ENCODE measurements at places on chromosomes 13 and 19.

- DNase-seq = no peak
Observed at GRCh38 chr19:44640518-44640917, 3.2 kb upstream of the PVR start.

DNA sequence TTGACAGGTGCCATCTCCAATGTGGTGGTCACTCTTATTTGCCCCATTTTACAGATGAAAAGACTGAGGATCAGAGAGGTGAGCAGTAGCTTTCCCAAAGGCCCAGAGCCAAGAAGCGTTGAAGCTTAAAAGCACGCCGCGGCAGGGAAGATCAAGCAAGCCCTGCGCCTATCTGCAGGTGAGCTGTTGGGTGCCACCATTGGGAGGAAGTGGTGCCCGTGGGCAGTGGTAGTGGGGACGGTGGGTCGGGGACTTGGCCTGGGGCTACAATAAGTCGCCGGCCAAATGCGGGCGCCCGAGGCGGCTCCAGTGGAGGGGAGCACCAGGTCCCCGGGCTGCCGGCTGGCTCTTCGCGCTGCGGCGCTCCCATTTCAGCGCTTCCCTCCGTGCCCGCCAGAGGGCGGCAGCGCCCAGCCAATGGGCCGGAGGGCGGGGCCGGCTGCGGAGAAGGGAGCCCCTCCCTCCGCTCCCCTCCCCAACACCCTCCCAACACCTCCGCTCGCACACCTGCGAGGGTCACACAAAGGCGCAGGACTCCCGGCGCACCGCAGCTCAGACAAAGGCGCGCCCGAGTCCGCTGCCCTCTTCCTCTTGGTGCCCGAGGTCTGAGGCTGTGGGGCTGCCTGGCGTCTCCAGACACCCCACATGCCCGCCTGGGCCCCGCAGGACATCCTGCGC lies 744 bp upstream of the POU2F2 start:
- DNase-seq = peak; percentile 81

DNA sequence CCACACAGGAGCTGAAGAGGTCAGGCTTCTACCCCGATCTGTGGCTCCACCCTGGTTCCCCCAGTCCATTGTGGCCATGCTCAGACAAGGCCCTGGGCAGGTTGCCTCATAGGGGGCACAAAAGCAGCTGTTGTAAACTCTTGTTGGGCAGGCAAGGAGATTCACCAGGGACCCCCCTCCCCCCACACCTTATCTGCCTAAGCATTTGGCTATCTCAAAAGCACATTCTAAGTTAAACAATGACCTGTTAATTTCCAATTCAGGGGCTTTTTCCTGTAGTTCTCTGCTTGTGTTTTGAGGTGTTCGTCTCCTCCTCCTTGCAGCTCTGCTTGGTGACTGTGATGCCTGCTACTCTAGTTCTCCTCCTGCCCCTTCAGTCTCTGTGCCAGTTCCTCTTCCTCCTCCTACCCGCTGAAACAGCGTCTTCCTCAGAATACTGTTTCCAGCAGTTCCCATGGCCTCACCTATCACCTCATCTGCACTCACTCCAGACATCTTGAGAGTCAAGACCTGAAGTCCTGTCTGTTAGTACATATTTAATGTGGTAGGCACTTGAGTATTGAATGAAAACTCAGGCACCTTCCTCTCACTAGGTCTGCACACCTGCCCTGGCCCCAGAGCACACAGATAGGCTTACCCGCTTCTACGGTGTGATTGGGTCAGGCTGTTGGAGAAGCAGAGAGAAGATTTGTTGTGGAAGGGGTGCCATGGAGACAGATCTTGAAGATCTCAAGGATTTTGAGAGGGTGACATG lies 31.7 kb downstream of the SPATA13 start:
- DNase-seq = no peak

DNA sequence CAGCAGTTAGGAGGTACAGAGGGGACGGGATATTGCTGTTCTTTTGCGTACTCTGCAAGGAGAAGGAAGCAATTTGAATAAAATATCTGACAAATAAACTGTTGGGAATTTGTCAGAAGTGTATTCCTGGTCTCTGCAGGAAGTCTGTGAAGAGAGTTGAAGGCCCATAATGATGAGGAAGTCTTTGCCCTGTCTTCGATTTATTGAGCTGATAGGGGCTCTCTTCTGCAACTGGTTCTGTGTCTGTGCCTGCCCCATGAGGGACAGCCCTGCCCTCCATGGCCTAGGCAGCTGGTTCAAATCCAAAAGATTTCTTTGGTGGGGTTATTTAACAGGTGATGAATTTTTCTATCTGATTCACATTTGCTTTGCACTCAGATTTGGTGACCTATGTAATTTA lies 339.7 kb upstream of the EDNRB start:
- DNase-seq = no peak

- DNase-seq = no peak
Observed at GRCh38 chr19:16861834-16862233, 27.0 kb upstream of the F2RL3 start.

DNA sequence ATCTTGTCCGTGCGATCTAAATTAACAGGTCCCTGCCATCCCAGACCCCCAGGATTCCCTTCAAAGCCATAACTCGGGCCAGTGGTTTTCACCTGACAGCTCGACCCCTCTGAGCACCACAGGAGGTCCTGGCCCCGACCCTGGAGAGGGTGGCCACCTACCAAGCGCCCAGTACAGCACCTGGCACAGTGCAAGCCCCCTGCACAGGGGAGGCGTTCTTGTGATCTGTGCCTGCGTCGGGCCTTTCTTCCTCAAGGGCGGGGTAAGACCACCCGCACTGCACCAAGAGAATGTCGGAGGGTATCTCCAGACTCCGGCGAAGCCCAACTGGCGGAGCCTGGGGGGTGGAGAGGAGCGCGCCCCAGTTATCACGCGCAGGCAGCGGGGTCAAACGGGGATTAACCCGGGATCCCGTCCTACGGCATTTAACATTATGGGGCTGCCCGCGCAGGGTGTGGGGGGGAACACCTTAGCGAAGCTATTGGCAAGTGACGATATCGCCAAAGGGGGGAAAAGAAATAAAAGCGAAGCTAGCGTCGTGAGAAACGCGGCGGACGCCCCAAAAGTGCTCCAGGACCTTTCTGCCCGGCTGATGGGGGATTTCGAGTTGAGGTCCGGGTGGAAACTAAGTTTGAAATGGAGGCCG lies 1.3 kb upstream of the HNRNPL start:
- no peak for DNase-seq

GRCh38 chr13:90557626-90558025 lies 789.9 kb upstream of the MIR17HG start:
- DNase-seq = no peak

GRCh38 chr19:46206176-46206575 lies 23.4 kb upstream of the IGFL1 start:
- no peak for DNase-seq

GRCh38 chr13:114025714-114026431 lies 52.0 kb upstream of the C13orf46 start:
- DNase-seq = no peak

GRCh38 chr19:5590865-5591154 lies 23.1 kb upstream of the TINCR start:
- DNase-seq = no peak

DNA sequence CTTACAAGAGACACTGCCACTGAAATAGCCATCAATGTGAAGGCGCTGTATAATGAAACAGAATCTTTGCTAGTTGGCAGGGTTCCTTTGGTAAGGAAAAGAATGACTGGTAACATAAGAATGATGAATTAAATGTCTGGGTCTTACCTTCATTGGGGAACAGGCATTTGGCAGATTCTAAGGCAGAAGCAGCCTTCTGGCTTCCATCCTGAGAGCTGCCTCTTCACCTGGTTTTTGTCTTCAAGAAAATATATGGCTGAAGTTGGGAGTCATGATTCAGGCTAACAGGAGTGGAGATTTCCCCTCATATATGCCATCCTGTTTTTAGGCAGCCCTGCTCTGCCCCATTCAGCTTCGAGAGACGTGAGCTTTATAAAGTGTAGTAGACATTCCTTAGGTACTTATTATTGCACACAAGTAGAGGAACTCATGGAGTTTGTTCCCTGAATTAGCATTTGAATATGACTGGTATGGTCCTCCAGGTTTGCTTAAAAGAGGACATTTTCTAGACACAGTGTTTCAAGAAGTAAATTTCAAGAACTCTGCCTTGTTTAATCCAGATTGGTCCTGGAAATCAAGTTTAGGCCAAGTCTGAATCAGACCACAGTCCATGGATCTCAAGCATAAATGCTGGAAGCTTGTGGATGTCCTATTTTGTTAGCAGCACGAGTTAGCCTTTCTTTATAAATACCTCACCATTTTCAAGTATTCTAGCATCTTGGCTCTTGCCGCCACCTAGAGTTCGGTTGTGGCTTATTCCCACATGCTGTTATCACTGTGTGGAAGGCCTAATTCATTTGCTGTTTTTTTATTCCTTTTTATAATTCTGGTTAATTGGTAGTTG lies 56.2 kb upstream of the AKAP11 start:
- DNase-seq = no peak

GRCh38 chr13:48661107-48661506 lies 7.4 kb downstream of the CYSLTR2 start:
- DNase-seq = no peak

DNA sequence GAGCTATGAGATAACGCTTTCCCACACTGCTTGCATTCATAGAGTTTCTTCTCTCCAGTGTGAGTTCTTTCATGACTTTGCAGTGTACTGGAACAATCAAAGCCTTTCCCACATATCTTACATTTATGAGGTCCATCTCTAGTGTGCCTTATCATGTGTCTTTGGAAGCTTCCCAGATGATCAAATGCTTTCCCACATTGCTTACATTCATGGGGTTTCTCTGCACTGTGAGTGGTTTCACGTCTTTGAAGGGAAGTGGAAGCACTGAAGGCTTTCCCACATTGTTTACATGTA lies 14.9 kb upstream of the ZNF442 start:
- no peak for DNase-seq

GRCh38 chr19:15452111-15453047 lies 2.6 kb upstream of the WIZ start:
- DNase-seq = no peak

GRCh38 chr13:74662905-74663304 lies 528.7 kb upstream of the KLF12 start:
- DNase-seq = no peak

DNA sequence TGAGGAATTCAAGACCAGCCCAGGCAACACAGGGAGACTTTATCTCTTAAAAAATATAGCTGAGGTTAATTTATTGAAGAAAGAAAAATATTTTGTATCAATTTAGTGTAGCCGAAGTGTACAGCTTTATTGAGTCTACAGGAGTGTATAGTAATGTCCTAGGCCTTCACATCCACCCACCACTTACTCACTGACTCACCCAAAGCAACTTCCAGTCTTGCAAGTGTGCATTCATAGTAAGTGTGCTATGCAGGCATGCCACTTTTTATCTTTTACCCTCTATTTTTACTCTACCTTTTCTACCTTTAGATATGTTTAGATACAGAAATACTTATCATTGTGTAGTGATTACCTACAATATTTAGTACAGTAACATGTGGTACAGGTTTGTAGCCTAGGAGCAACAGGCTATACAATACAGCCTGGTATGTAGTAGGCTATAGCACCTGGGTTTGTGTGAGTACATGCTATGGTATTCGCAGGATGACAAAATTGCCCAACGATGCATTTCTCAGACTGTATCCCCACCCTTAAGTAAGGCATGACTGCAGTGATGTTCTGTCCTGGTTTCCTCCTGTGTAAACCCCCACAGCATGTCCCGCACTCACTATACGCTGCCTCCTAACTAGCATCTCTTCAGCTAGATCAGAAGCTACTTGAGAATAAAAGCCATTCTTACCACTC lies 15.3 kb upstream of the ATP12A start:
- no peak for DNase-seq

DNA sequence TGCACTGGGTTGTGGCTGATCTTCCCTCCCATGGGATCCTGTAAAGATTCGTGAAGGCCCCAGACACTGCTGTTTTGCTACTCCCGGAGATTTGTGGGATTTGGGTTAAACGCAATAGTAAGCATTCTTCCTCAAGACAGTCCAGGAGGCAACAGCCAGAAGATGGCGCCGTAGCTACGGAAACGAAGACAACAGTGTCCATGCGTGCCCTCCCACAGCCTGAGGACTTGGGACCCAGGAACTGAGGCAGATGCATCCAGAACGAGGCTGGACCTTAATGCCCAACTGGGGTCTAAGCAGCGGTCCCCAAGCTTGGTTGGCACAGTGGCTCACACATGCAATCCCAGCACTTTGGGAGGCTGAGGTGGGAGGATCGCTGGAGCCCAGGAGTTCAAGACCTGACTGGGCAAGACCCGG lies 57.6 kb upstream of the ZNF507 start:
- DNase-seq = no peak

DNA sequence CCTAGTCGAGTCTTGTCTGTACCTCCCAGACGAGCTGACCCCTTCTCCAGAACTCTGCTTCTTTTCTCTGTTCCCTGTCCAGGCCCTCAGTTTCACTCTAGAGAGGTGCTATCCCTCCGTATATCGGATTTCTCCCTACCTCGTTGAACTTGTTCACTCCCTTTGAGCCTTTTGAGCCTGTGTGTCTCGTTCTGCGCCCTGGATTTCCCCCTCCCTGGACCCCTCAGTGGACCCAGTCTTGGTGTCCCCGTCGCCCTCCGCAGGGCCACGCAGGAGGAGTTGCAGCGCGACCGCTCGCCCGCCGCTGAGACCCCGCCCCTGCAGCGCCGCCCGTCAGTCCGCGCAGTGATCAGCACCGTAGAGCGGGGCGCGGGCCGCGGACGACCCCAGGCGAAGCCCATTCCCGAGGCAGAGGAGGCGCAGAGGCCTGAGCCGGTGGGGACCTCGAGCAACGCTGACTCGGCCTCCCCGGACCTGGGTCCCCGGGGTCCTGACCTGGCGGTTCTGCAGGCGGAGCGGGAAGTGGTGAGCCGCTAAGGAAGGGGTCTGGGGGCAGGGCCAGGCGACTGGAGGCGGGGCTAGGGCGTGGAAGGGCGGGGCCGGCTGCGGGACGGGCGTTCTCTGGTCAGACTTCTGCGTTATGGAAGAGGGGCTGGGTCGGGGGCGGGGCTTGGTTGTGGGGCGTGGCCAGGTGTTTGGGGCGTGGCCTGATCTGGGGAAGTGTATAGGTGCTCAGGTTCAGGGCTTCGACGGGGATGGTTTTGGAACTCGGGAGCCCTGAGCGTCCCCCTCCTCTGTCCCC lies 5.5 kb downstream of the EPS8L1 start:
- DNase-seq = peak; percentile 94

- no peak for DNase-seq
Observed at GRCh38 chr19:55481148-55481793, 3.7 kb upstream of the NAT14 start.

- DNase-seq = peak; percentile 27
Observed at GRCh38 chr19:41957838-41958366, 1.2 kb downstream of the RABAC1 start.
